ENCODE measurements at places on chromosomes 3 and 15.

DNA sequence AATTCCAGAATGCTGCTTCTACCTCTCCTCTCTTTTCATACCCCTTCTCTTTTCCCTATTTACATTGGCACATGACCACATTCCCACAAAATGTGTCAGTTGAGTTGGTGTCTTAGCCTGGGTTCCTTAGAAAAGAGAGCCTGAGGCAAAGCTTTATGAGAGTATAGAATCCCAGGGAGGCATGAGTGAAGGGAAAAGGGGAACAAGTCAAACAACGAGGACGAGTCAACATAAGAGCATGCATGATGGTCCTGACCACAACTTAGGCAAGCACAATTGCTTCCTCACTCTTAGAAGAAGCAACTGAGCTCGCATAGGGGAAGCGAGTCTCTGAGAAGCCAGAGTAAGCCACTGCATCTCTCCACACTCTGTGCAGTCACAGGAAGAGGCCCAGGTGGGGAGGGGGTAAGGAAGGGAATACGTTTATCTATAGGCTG is 15.4 kb upstream of the ZNF774 start:
- DNase-seq = no peak

DNA sequence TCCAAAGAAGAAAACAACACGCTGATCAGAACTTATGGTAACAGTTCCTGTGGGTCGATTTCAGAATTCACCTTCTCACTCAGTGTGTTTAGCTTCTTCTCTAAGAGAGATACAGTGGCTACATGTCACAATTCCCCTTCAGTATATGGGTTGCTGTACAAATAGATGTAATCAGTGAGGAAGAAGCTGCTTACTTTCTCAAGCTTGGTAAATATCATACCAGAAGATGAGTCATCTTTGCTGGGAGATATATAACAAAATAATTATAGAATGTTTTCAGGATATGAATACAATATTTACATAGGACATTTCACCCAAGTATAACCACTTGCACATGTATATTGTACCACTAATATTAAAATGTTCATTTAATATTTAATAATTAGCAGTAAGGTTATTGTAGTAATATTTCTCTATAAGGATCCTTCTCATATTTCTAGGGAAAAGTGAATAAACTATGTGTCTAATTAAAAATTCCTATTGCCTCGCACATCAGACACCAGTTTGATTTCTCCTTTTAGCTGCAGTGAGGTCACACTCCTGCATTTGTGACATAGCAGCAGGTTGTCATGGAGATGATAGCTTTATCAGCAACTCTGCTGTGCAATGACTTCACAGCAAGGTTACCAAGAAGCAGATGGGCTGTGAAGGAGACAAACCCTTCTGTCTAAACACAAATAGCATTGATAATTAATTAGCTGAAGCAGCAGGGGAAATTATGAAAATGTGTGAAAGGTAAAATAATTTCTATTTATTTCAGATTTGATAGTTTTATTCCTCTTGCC is 211.4 kb downstream of the TUSC7 start:
- no peak for DNase-seq

DNA sequence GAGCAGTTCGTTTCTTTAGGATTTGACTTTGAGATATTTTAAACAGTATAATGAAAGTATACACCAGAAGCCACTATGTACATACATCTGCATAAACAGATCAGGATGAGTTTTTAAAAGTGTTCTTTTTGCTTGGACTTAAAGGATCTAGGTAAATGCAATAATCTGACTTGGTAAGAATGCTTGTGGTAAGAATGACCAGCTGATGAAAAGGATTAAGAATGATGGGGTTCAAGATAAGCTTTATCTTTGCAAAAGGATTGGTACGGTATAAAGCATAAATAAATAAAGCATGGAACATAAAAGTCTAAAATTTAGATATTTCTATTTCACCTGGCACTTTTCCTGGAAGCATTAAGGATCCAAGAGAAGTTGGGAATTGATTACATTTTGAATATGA is 9.8 kb upstream of the MME start:
- DNase-seq = no peak

DNA sequence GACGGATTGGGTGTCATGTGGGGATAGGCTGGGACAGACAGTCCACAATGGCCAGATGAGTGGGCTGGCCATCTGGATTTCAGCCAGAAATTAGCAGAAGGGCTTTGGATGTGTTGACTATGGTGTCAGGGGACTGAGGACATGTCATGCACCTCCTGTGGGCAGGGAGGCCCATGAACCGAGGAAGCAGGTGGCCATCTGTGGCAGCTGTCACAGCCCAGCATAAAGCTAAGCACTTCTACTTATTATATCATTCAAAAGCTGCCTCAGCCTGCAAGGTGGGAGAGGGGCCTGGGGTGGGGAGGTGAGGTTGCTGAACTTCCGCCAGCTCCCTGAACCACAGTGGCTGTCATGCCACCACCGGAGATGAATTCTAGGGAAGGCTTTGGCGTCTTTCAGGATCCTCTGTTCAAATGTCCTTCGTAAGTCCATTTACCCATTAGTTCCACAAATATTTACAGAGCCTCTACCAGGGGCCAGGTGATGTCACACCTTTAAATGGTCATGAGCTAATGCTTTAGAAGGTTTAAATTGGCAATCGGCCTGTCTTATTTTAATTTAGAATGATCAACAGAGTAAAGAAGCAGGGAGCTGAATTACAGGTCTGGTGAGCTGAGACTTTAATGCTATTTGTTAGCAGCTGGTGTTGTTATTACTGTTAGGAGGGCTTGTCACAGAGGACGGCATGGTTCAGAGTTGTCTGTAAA is 23.6 kb upstream of the CAV3 start:
- no peak for DNase-seq

- DNase-seq = no peak
Measured at GRCh38 chr3:55198554-55198953, 270.7 kb upstream of the LRTM1 start.

DNA sequence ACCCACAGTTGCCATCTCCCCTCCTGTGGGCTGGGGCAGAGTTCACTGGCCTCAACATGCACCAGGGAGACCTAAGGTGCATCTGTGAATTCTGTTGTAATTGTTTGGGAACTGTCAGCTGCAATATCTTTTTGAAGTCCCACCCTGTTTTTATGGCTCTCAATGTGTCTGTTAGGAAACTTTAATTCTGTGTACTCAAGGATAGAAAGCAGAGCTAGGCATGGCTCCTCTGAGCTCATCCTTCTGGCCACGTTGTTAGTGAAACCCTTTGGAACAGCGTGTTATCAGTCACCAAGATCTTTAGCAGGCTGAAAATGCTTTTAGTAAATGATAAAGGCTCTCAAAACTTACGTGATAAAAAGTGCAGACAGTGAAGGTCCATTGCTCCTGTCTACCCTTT is 33.6 kb upstream of the MTMR10 start:
- DNase-seq = peak; percentile 8
